ENCODE measurements at places on chromosomes 6 and 20.
A peak's percentile ranks its signal among the peaks of the same experiment; 100 is the strongest.

- DNase-seq, result no peak
Observed at GRCh38 chr6:26613689-26614683, 17.2 kb downstream of the ABT1 start.

DNA sequence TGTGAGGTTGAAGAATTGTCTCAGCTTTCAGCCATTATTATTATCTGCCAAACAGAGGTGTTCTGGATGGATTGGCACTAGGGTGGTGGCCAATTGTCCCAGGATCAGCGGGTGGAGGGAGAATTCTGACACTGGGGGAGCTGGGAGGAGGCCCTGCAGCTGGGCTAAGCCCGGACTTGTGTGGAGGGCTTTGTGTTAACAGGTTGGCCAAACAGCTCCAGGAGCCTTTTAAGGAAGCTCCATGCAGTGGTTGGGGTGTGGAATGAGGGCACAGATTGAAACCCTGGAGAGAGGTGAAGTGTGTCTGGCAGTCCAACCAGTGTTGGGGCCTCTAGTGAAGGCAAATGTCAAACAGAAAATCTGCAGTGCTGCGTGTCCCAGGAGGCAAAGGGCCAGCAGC lies 135.8 kb downstream of the IMPG1 start:
- DNase-seq, result no peak

GRCh38 chr20:63850689-63851547 lies 10.4 kb upstream of the ABHD16B start:
- DNase-seq, result no peak

DNA sequence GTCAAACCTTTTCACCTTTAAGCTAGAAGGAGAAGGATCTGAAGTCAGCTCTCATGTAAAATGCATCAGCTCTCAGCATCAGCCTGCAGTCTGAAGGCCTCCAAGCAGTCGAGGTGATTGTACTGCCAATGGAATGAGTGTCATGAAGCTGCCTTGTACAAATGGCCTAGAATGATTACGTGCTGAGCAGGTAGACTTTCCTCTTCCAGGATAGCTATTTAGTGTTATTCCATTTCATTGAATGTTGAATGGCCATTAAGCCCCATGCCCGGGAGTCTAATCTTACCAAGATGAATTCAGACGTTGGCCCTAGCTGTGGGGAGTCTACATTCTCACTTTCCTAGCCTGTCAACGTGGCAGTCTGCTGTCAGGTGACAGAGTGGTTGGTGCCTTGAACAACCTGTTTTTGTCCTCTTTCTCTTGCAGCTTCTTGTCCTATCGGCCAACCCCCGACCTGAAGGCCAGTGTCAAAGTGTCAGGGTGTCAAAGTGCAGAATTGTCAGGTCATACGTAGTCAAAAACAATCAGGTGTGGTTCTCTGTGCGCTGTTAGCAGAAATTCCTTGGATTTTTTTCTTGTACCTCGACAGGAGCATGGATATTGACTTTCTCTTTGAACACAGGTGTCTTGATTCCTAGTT lies 95.2 kb upstream of the TIAM2 start:
- no peak for DNase-seq

- DNase-seq, result no peak
Observed at GRCh38 chr6:7921632-7922092, 11.1 kb upstream of the TXNDC5 start.

DNA sequence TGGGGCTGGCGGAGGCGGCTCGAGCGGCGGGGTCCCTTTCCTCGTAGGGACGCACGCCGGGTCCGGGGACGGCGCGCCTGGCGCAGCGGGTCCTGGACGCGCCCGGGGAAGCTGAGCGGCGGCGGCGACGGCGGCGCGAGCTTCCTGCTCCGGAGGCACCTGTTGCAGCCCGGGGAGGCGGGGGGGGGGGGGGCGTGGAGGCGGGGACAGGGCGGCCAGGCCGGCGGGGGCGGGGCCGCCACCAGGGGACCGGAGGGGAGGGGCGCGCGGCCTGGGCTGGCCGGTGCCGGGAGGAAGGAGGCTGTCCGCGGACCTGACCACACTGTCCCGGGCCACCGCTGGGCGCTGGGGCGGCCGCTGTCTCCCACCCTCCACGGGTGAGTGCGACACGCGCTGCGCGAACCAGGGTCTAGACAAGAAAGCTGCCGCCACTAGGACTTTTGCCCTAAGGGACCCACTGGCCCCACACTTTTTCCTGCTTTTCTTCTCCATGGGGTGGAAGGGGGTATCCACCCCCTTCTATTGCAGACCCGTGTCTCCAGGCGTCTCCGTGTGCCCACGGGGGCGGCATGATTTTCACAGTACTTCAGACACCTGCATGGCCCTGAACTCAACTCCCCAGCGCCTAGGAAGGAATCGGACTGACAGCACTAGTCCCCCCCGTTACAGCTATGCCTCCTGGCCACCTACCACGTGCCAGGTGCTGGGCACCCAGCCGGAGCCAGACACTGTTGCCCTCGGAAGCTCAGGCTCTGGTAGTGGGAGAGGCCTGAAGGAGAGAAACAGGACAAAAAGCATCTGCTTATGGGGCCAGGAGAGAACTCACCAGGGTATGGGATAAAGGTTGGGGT lies at the start of gene NFATC2:
TSS of gene NFATC2 (minus strand) at position 149 of the 851 bp plus-strand sequence. CDS start 220 bp downstream, outside the sequence.
- peak; percentile 15 for DNase-seq

GRCh38 chr6:156598855-156599180 lies 178.4 kb upstream of the ARID1B start:
- no peak for DNase-seq

- no peak for DNase-seq
Observed at GRCh38 chr6:166286839-166287271, 21.3 kb downstream of the PRR18 start.

DNA sequence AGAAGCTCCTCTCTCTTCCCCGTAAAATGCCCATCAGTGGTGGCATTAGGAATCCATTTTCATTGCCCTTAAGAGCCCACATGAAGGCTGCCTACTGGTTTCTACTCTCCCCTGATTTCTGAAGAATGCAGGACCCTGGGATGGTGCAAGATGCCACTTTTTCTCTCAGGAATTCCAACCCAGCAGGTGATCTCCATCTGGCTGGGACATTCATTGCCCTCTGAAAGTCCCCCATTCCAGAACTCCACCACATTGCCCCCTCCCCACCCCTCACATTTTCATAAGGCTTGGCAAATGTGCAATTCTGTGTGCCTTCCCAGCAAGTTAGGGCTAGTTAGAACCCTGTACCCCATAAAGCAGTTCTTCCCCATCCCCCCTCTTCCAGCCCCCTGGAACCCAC lies 88.0 kb downstream of the BANF2 start:
- DNase-seq, result no peak

DNA sequence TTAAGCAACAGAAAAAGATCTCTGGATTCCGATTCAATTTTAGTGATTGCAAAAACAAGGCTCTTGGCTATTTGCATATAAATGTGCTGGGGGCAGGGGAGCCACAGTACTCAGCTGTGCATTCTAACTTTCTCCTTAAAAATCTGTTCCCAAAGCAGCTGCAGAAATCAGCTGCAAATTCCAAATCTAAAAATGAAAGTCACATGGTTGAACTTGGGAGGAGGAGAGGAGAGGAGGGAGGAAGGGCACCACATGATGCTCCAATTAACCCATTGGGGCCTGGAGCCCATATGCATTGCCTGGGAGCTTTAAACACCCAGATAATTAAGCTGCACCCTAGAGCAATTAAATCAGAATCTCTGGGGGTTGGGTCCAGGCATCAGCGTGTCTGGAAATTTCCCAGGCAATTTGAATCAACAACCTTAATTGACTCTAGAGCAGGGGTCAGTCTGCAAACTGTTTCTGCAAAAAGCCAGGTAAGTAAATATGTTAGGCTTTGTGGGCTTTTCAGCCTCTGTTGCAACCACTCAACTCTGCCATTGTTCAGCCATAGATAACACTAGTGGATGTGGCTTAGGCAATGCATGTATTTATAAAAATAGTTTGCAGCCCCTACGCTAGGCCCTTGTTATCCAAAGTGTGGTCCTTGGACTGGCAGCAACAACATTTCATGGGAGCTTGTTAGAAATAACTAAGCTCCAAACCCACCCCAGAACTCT lies 508.1 kb downstream of the KIF16B start:
- DNase-seq, result no peak
